NCI-H1092 treated with DMSO at 0.1 percent for 48 hours (cell line): ENCODE measurements at places on chromosomes 11 and 22.

DNA sequence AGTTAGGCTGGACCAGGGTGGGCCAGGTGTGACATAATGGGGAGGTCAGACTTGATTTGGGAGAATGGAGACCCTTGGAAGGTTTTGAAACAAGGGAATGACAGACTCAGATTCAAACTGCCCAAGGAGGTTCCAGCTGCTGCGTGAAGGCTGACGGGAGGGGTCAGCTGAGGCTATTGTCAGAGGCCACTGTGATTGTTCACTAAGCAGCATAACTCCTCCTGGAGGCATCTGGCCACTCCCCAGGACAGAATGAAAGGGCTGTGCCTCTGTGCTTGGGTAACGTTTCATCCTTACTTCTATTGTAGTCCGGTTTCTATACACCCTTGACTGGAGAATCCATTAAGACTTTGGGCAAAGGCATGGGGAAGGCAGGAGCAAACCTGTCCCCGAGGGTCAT lies 126.6 kb downstream of the DSCAML1 start:
- DNase-seq = no peak

DNA sequence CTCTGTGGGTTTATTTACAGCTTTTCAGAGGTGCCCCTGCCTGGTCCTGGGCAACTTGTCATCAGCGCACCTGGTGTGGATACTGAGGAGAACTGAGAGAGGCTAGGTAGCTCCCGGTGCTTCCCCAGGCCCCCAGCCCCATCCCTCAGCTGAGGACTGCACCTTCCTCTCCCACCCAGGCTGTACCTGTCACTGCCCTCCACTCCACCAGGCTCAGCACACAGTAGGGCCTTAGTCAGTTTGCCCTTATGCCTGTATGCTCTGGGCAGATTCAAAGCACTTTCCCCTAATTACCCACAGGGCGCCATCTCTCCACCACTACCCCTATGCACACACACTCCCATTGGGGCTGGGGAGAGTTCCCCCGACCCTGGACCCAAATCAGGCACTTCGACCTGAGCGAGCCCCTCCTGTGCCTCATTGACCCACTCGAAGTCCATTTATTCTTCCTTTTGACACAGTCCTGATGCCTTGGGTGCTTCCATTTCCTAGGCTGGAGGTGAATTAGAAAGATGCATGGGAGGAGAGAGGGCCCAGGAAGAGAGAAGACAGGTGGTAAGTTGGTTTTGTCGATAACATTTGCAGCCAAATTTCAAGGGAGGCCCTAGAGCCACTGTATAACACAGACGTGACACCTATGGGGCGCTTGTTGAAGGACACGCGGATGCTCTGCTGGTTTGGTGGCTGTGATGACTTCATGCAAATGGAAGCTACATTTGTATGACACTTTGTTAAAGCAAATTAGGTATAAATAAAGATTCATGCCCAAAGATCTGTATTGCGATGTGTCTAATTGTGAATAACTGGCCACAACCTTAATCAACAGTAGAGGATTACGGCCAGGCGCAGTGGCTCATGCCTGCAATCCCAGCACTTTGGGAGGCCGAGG lies 13.8 kb upstream of the PICK1 start:
- DNase-seq = no peak

- DNase-seq = no peak
These were observed 102.1 kb downstream of the NECTIN1 start for GRCh38 chr11:119626871-119627270.

- no peak for DNase-seq
These were observed 3.9 kb downstream of the SPATA19 start for GRCh38 chr11:133841279-133842043.

DNA sequence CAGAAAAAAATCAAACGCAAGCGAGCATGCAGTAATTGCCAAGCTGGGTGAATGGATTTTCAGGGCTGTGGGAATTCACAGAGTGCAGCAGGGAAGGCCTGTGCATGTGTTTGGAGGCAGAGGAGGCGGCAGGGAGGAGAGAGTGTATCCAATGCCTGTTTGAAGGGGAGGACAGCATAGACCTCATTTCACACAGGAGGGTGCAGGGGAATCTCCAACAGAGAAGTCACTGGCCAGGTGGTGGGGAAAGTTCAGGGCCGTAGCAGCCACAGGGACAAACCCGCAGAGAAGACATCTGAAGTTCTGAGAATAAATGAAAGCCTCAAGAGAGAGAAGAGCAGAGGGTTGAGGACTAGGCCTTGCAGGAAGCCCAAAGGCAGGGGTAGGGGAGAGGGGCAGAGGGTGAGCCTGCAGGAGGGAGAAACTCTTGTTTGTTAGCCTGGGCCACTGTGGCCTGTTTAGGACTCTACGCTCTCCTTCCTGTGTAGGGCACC lies 19.2 kb upstream of the KDM2A start:
- no peak for DNase-seq
